Motor neuron (in vitro differentiated cells): ENCODE measurements at places on chromosomes 16 and 17. TPM values are rescaled to one million over a fixed set of nuclear protein-coding genes. Genes with fewer than 3 reads are reported as not detected.

The TANGO6 gene
- 14.0 and 14.3 TPM in 2 replicates for total RNA-seq

The FN3K gene
- 6.9 and 7.7 TPM in 2 replicates for total RNA-seq

The DNAH17 gene
- total RNA-seq, result 0.93 and 1.6 TPM in 2 replicates

The EME2 gene
- 5.6 and 8.0 TPM in 2 replicates for total RNA-seq

The CCL23 gene
- not detected in 2 replicates for total RNA-seq

The VWA3A gene
- total RNA-seq, result 0.71 and 1.0 TPM in 2 replicates

The EVPL gene
- 0.05 and 0.13 TPM in 2 replicates for total RNA-seq

The ALOX12B gene
- total RNA-seq, result not detected in 2 replicates

The ZFHX3 gene
- 13.3 and 27.7 TPM in 2 replicates for total RNA-seq

The CA10 gene
- 2.8 and 3.5 TPM in 2 replicates for total RNA-seq

The TMC7 gene
- 2.5 and 3.1 TPM in 2 replicates for total RNA-seq

The SGCA gene
- total RNA-seq, result 3.4 and 4.9 TPM in 2 replicates

The GNAO1 gene
- total RNA-seq, result 76.5 and 80.7 TPM in 2 replicates

The TPPP3 gene
- 2.4 TPM in 2 replicates for total RNA-seq

The KRT28 gene
- not detected in 2 replicates for total RNA-seq

The LDAF1 gene
- total RNA-seq, result 22.0 and 24.2 TPM in 2 replicates

The ALDOA gene
- 928 and 1,412 TPM in 2 replicates for total RNA-seq

The MAPT gene
- 116 and 125 TPM in 2 replicates for total RNA-seq

The KRT31 gene
- total RNA-seq, result 0.38 and 0.58 TPM in 2 replicates
